Stimulated activated naive CD4-positive, alpha-beta T cell treated with Interleukin-2 at 50 U/mL for 16 hours (primary cell): ENCODE measurements at places on chromosomes 4 and X.

GRCh38 chrX:45003085-45003484 is 130.1 kb downstream of the KDM6A start:
- DNase-seq: no peak

DNA sequence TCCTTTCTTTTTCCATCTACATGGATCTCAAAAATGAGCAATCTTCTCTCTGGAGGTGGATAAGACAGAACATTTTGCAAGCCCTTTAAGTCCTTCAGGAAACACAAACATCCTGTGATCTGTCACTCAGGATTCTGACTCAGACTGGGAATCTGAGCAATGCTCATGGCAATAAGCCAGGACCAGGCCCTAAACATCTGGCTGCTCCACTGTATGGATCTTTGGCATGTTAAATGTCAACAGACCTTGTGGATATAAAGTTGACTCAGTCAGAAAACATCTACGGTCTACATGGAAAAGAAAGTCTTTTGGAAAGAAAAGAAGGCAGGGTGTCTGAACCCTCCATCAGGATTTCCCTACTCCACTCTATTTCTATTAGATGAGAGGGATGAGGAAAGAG is 17.8 kb upstream of the CHIC2 start:
- DNase-seq: no peak

DNA sequence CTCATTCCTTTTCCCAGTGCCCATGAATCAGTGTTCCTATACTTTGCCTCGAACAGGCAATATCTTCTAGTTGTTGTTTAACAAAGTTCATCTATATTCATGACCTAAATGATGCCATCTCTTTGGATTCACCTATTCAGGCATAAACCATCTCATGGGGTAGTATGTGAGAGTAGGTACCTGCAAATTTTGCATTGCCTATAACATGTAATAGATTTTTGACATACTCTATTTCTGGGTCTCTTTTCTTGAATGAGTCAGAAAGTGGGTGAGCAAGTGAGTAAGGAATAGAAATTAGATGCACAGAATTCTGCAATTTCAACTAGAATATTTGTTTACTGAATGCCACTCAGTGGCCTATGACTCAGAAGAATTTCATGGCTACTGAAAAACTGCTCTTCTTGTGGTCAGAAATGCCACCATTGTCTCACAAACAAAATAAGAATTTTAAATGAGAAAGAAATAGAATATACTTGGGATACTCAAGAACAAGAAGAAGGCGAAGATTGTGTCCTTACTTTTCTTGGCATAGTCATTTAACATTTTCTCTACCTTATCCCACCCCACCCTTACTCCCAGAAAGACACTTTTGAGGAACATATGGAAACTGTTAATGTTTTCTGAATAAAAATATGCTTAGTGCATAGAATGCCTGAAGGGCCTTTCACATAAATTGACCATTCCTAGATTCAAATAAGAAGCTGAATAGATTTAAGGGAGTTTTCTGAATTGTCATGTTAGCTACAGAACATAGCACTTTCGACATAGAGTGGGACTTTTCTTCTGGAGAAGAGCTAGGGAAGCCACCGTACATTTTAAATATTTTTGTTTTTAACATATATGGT is 86.8 kb downstream of the HHIP start:
- no peak for DNase-seq

- no peak for DNase-seq
These were observed 201.0 kb upstream of the STK26 start for GRCh38 chrX:131821945-131822622.

DNA sequence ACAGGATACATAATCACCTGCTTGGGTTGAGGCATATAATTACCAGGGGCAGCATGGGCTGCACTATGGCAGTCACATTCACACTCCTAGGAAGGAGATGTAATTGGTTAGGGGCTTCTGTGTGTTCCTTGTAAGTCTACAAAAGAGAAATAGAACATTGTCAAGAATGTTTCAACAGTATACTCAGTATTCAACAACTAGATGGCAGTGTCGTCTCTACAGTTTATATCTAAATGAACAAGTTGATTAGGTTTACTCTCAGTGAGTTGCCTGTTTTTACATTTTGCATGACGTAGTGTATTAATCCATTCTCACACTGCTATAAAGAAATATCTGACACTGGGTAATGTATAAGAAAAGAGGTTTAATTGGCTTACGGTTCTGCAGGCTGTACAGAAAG is 50.5 kb upstream of the RAB33B start:
- no peak for DNase-seq

GRCh38 chr4:56728512-56728911 is 47.4 kb upstream of the HOPX start:
- DNase-seq: no peak

- no peak for DNase-seq
These were observed 12.0 kb downstream of the ATP5ME start for GRCh38 chr4:661881-662761.

DNA sequence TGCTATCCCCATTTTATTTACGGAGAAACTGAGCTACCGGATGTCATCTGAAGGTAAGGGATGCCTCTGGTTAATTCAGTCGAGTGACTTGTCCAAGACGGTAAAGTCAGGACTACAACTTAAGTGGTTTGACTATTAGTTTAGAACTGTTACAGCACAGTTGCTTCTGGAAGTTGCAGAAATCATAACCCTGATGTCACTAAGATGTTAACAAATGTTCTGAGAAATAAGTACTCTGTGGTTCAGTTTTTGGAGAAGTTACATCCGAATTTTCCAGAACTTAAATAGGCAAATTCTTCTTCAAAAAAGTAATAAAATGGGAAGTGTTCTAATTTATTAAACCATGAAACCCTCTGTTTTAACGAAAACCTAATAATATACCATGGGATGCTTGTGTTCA is 3.1 kb downstream of the PPA2 start:
- DNase-seq: no peak

DNA sequence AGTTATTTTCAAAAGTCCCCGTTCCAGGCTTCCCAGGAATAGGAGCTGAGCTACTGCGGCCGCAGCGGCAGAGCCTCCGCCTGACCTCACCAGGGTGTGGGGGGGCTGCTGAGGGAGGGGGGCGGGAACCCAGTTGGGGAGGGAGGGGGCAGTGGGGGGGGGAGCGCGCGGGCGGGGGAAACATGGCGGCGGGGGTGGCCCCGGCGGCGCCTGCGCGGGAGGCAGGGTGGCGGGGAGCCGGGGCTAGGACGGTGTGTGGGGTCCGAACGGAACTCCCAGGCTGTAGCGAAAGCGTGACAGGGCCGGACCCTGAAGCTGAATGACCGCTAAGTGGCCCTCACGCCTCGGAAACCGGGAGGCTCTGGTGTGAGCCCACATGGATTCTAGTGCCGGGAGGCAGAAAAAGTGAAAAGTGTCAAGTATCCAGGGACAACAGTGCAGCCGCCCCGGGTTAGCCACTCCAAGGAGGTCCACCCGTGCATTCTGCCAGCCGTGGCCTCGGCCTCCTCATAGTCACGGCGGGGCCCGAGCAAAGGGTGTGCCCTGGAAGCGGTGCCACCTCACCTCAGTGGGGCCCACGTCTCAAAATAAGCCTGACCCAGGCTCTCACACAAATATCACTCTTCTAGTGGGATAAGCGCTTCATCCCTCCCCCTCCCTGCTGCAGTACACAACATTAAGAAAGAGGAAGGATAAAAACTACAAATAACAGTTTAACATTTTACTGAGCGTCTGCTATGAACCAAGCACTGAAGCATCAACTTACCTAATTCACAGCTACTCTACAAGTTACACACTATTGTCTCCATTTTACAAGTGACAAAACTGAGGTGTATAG is at the start of gene KLHL13:
Gene KLHL13 (minus strand): TSS at position 98 of the 838 bp plus-strand sequence. CDS start 88,337 bp downstream, outside the sequence.
- no peak for DNase-seq

DNA sequence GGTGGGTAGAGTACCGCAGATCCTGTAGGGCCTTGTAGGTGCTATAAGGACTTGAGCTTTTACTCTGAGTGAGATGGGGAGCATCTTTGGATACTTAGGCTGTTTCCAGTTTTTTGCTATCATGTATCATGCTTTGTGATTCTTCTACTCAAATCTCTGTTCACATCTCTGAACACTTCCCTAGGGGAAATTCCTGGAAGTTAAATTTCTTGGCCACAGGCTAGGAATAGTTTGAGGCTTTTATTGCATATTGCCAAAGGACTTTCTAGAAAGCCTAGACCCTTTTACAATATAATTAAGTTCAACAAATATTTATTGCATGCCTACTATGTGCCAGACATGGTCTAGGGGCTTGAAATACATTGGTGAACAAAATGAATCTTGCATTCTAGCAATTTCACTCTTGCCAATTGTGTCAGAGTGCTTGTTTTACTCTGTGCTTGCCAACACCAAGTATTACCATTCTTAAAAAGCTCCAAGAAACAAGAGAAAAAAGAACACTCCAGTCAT is 4.1 kb upstream of the PGRMC1 start:
- no peak for DNase-seq

- no peak for DNase-seq
These were observed 184.4 kb downstream of the VEGFC start for GRCh38 chr4:176608346-176608745.

DNA sequence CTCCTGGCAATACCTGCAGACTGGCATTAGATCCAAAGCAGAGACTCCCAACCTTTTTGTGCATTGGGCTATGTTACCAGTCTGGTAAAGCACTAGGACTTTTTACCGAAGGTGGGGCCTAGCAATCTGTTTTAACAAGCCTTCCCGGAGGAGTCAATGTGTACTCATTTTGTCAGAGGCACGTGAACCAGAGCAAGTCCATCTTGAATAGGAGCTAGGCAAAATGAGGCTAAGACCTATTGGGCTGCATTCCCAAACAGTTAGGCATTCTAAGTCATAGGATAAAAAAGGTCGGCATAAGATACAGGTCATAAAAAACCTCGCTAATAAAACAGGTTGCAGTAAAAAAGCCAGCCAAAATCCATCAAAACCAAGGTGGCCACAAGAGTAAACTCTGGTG is 22.3 kb downstream of the ADGRA3 start:
- no peak for DNase-seq

- DNase-seq: no peak
These were observed 23.1 kb downstream of the AIMP1 start for GRCh38 chr4:106339431-106339830.

DNA sequence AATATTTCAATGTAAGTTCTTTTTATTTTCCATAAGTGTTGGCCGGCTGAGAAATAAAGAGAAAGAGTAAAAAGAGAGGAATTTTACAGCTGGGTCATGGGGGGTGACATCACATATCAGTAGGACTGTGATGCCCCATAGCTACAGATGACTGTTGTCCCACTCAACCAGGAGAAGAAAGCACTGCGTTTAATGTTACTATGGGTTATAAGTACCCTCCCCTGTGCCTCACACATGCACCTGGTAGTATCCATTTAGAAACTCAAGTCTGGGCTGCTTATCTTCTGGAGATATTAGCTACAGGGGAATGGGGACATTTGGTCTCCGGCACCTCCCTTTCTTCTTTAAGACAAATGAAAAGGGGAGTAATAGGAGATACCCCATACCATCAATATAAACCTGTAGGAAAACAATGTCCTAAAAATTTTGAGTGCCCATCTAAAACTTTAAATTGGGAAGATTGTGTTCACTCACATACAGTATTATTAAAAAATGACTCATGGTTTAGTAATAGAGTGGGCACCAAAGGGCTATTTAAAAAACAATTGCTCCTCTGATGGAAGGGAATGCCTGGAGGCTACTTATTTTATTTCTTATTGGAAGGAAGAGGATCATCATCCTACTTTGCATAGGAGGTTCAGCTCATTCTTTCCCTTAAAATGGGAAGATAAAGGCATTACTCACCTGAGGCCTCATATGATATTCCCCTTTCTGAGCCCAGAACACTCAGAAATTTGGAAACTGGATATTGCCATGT is 18.2 kb downstream of the UGT2B11 start:
- no peak for DNase-seq

GRCh38 chr4:15333692-15334633 is 93.9 kb upstream of the C1QTNF7 start:
- DNase-seq: no peak

DNA sequence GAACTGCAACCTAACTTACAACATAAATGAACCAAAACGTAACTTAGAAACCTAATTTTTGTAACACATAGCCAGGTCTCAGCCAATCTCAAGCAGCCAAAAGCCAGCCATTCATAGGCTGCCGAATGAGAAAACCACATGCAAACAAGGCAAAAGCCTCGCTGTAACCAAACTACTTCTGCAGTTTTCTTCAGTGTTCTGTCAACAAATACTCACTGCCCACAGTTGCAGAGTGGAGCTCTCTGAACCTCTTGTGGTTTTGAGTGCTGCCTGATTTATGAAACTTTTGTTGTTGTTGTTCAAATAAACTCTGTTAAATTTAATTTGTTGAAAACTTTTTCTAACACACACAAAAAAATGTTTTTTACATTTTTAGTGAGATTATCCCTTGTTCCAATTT is 251.2 kb downstream of the PAPSS1 start:
- DNase-seq: no peak

DNA sequence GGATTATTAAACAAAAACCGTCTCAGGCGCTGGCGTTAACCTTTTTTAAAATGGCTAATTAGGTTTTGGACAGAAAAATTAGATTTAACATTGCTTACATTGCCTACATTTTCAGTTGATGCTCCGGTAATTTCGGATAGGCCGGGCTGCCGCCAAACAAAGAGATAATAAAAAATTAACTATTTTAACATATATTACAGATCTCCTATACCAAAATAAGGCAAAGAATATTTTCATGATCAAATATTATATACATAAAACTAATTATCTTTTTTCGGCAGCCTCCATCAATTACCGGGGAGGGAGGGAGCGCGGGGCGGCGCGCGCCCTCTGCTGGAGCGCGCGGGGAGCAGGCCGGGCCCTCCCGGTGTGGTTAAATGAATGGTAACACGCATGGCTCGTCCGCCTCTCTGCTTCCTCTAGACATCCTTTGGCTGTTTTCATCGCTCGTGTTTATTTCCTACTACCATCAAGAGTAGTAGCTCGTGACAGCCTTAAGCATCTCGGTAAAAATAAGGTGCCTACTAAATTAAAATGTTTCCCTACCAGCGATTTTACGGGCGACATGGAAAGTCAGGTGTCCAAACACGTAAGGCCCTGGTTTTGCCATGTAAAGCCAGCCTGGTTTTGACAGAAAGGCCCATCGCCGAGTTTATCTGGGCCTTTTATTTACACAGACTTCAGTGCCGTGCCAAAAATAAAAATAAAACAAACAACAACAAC is 52.4 kb upstream of the TMEM33 start:
- DNase-seq: no peak

DNA sequence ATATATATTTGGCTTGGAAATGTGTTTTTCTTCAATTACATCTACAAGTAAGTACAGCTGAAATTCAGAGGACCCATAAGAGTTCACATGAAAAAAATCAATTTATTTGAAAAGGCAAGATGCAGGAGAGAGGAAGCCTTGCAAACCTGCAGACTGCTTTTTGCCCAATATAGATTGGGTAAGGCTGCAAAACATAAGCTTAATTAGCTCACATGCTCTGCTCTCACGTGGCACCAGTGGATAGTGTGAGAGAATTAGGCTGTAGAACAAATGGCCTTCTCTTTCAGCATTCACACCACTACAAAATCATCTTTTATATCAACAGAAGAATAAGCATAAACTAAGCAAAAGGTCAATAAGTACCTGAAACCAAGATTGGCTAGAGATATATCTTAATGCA is 26.1 kb downstream of the NUDT6 start:
- no peak for DNase-seq

GRCh38 chrX:49155243-49155899 is 7.2 kb upstream of the MAGIX start:
- DNase-seq: no peak

- no peak for DNase-seq
These were observed 127.3 kb downstream of the TMA16 start for GRCh38 chr4:163621821-163622220.

GRCh38 chr4:182246401-182247205 is 3.4 kb downstream of the TENM3 start:
- DNase-seq: no peak
